ENCODE measurements at places on chromosomes 2 and 18.

DNA sequence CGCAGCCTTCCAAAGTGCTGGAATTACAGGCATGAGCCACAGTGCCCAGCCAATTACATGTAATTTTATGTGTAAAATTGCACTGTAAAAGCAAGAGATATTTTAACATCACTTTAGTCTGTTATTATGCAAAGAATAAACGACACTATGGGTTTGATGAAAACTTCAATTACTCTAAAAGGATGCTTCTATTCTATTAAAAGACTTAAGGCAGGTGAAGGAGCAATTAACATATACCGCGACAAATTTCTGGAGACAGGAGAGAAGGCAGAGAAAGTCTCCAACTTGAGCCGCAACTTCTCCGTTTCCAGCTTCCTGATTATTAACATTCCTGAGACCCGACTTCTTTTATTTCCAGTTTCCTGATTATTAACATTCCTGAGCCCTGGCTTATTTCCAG is 53.7 kb downstream of the FAM210A start:
- DNase-seq: no peak

DNA sequence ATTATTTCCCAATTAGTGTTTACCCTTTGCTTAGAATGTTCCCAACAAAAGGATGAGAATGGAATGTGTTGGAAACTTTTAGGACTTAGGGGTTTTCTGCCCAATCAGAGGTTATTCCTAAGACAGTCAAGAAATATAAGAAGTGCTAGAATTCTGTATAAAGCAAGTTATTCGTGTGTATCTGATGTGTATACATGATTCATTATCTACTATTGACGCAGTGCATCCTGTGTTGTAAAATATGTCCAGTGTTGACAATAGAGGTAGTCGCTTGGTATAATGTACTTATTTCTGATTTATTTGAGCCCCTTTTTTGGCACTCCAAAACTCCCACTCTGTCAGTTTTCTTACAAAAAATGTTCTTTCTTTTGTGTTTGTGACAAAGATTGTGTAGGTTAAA is 881 bp downstream of the PIKFYVE start:
- no peak for DNase-seq

DNA sequence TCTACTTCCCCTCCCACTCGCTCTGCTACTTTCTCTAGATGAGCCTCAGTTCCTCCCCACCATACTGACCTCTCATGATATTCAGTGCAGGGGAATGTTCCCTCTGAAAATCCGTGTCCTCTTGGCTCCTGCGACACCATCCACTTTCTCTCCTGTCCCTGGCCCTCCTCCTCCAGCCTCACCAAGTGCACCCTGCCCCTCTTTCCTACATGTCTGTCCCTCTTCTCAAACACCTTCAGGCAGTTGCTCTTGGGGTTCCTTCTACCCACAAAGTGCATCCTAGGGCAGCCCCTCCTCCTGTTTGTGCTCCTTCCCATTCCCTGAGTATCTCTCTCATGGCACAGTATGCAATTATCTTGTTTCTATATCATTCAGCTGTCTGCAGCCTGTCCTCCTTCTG is 246.4 kb upstream of the RAB6C start:
- DNase-seq: no peak

- no peak for DNase-seq
These were observed 16.7 kb upstream of the ADI1 start for GRCh38 chr2:3535794-3536681.

GRCh38 chr2:46655551-46656436 is 176.4 kb downstream of the TMEM247 start:
- DNase-seq: no peak

DNA sequence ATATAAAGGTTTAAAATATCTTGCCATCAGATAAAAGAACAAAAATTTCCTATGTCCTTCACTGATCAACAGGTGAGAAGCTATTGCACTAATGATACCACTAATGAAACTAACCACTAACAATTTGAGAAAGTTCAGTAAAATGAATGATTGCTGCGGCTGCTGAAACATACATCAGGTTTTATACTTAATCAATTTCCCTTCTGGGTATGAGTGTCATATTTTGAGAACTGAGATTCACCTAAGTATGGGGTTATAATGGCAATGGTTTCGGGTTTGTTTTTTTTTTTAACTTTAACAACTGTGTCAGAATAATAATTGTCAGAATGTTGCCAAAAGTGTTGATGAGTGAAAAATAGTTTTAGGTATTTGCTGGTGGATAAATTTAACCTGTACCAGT is 151.3 kb upstream of the SLC39A10 start:
- DNase-seq: no peak

- DNase-seq: no peak
These were observed 298.5 kb downstream of the PIEZO2 start for GRCh38 chr18:10850840-10851239.

DNA sequence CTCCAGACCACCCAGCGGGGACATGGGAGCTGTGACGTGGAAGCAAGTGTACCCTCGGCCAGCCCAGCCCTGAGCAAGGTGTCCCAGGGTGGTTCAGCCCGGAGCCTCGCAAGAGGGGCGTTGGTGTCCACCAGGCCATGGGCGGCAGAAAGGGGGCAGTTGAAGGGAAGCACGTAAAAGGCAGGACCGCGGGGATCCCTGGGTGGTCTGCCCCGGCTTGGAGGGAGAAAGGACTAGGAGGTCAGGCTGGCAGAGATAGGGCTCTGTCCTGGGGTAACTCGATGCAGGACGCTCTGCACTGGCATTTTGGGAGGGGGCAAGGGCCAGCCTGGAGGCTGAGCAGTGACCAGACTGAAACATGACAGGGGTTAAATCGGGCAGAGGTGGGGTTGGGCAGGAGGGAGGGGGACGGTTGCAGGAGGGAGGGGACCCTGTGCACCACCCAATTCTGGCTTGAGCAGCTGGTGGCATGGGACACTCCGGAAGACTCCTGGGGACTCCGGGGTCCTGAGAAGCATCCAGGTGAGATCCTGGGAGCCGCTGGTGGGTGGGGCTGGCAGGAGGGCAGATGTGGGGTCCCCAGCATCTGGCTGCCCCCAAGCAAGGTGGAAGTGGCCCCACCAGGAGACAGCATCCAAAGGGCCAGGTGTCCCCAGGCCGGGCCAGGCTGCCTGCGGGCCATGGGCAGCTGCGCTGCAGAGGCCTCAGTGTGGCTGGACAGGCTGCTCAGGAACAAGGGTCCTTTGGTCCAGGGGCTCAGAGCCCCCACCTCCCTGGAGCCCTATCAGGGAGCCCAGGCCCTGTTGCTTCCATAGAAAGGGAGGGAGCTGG is 46.8 kb upstream of the GPC1 start:
- DNase-seq: no peak

Measured in cortex of kidney (tissue), 1 donor.